ENCODE measurements at places on chromosomes 4 and X. TPM values are rescaled to one million over a fixed set of nuclear protein-coding genes. Genes with fewer than 3 reads are reported as not detected.
A peak's percentile ranks its signal among the peaks of the same experiment; 100 is the strongest.

DNA sequence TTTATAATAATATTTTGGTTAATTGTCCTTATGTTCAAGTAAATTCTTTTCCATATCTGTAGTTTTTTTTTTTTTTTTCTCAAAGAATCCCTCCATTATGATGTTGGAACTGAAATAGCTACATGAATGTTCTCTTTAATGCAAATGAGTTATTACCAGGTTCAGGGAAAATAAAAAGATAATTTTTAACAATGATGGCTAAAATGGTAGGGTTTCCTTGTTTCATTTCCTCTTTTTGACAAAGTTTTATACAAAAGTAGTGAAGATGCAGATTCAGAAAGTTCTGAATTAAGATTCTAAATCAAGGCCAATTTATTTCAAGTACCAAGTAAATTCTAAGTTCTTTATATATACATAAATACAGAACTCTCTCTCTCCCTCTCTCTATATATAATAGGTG is 779.0 kb upstream of the INTU start:
- no peak for DNase-seq

GRCh38 chr4:7989654-7990053 is 50.0 kb upstream of the AFAP1 start:
- no peak for DNase-seq

- DNase-seq, result no peak
Measured at GRCh38 chr4:80382090-80382832, 46.7 kb downstream of the CFAP299 start.

- peak; percentile 6 for DNase-seq
Measured at GRCh38 chr4:37528166-37528885, 157.8 kb downstream of the RELL1 start.

- DNase-seq, result no peak
Measured at GRCh38 chr4:107330916-107331315, 294.8 kb upstream of the DKK2 start.

DNA sequence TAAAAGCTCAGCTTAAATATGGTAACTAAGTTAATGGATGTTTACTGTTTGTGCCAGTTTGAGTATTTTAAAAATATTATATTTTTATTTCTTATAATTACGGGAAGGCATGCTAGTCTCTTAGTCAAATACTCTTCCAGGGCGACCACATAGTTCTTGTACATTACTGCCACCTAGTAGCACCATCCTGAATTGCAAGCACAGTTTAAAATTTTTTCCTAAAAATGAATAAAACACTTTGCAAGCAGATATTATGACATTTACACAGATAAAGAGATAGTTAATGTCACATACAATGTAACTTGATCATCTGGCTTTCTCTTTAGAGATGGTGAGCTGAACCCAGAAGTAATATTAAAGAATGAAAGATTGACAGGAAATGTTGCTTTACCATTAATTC is 11.5 kb downstream of the NDP start:
- no peak for DNase-seq

DNA sequence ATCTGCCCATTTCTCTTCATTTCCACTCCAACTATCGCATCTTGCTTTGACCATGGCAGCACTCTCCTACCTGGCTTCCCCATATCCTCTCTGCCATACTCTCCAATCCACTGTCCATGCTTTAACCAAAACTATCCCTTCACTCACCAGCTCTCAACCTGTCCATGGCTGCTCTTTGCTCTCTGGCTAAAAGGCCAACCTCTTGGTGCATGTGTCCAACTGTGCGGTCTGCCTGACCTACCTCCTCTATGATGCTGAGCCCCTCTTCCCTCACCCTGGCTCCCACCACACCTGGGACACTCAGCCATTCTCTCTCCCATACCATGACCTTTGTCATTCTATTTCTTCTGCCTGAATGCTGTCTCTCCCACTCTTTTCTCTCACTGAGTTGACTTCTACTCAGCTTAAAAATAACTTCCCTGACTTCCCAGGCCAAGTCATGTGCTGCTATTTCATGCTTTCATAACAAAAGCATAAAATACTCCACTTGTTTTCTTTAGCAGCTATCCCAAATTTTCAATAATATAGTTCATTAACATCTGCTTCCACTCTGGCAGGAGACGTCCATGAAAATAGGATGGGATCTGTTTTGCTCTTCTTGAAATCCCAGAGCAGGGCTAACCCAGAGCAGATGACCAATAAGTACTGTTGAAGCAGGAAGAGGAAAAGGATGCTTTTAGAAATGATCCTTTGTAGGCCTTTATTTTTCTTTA is 29.8 kb upstream of the KLF3 start:
- DNase-seq, result peak; percentile 8

The RBM47 gene
- 0.86 TPM for total RNA-seq

DNA sequence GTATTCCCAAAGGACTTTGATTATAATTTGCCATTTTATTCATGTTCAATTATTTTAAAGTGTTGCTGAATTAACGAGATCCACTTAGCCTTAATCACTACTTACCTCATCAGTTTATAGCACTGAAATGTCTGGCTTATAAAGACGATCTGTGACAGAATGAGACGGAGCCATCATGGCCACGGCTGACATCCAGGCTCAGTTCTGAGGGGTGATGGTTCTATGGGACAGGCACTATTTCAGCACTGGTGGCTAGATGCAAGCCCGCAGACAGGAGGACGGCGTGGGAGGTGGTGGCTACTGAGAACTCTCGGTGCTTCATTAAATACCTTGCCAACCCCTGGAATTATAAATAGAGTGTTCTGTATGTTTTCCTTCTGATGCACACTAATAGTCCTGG is 1084.2 kb upstream of the TENM3 start:
- DNase-seq, result no peak

- no peak for DNase-seq
Measured at GRCh38 chr4:61162116-61162515, 38.0 kb upstream of the ADGRL3 start.

- no peak for DNase-seq
Measured at GRCh38 chrX:23952984-23953907, 45.4 kb downstream of the CXorf58 start.

The CDS1 gene
- total RNA-seq, result under 0.01 TPM

- DNase-seq, result no peak
Measured at GRCh38 chr4:179583221-179583620, 2141.0 kb upstream of the AGA start.

Data from fibroblast of villous mesenchyme (primary cell).